ENCODE measurements at places on chromosomes 1 and 21. TPM values are rescaled to one million over a fixed set of nuclear protein-coding genes. Genes with fewer than 3 reads are reported as not detected.
A peak's percentile ranks its signal among the peaks of the same experiment; 100 is the strongest.

GRCh38 chr1:61141288-61142042 is 59.1 kb downstream of the NFIA start:
- ATAC-seq: peak; percentile 36

GRCh38 chr1:30273456-30273855 is 449.9 kb downstream of the MATN1 start:
- ATAC-seq: no peak

The FAM43B gene
- not detected for total RNA-seq

- ATAC-seq: no peak
Observed at GRCh38 chr1:213931836-213932235, 55.9 kb upstream of the PROX1 start.

GRCh38 chr1:47940779-47941178 is 56.4 kb downstream of the TRABD2B start:
- peak; percentile 73 for ATAC-seq

- ATAC-seq: no peak
Observed at GRCh38 chr1:36807262-36807661, 227.1 kb downstream of the GRIK3 start.

The TFF2 gene
- total RNA-seq: not detected

DNA sequence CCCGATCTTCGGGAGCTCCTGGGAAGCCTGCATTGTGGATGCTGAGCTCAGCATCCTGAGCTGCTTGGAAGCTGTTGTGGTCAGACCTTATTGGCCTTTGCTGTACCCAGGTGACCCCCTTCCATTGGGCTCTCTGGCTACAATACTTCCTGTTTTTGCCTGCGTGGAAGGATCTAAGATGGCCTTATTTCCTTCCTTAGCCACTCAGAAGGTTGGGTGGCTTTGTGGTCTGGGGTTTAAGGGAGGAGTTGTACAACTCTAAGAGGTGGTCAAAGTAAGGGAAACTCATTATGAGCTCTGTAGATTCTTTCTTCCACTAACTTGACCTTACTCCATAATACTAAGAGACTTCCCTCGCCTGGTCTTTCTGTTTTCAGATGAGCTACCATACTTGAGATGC is 17.7 kb downstream of the PFKFB2 start:
- no peak for ATAC-seq

GRCh38 chr1:14165371-14165801 is 433.1 kb upstream of the KAZN start:
- ATAC-seq: no peak

- ATAC-seq: no peak
Observed at GRCh38 chr1:101044259-101044658, 18.7 kb upstream of the DPH5 start.

DNA sequence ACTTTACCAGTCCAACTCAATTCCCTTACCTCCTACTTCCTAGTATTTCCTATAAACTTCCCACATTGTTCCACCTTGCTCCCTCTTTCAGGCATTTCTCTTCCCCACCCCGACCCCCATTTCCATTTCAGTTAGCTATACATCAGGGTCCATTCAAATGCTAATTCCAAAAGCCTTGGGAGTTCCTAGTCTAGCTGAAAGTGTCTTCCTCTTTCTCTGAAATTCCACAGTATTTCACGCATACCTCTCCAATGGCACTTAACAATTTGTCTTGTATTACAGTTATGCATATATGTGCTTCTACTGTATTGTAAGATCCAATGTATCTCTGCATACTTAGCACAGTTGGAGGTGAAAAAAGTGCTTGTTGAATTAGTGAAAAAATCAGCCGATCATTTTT is 94.9 kb downstream of the ZNF644 start:
- ATAC-seq: peak; percentile 46

DNA sequence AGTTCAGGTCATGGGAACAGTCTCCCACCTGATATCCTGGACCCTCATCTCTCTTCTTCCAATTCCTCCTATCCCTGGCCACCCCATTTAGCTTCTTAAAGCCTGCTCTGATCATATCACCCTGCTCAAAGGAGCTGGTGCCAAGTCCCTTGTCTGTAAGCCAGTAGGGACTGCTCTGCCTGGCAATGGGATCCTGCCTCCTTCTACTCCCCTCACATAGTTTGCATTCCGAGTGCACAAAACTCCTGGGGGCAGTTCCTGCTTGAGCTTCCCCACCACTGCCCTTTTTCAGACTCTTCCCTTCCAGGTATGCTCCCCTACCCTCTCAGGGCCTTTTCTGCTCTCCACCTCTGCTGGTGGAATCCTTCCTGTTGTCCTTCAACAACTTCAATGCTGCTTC is 48.1 kb downstream of the NGF start:
- no peak for ATAC-seq

The SYTL1 gene
- total RNA-seq: 20.6 TPM

The BRINP3 gene
- total RNA-seq: 183 TPM

DNA sequence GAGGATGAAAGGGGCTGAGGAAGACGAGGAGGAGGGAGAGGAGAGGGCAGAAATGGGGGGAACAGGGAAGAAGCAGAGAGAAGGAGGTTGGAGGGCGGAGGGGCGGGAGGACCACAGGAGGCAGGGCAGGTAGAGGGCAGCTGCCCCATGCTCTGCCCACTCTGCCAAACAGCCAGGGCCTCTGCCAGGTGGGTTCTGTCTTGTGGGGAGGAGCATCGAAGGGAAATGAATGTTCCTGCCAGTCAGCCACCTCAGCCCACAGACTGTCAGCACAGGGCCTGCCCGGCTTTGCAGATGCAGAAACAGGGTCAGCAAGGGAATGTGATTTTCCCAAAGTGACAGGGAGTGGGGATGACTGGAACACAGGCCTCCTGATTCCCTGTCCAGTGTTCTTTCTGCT is 82.6 kb downstream of the GRIK3 start:
- no peak for ATAC-seq

DNA sequence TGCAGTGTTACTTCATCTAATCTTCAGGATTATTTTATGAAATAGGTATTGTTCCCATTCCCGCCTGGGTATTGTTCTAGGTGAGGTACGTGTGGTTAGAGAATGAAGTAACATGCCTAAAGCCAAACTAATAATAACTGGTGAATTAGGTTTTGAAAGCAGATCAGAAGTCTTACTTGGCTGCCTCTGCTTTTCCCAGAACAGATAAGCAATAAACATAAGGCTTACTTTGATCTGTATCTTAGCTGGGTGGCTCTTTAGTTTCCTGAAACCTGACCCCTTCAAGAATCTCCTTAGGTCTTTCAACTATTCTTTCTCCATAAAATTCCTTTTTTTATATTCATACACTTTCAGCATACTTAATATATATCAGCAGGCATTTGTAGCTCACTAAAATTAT is 65.3 kb downstream of the VAV3 start:
- no peak for ATAC-seq

DNA sequence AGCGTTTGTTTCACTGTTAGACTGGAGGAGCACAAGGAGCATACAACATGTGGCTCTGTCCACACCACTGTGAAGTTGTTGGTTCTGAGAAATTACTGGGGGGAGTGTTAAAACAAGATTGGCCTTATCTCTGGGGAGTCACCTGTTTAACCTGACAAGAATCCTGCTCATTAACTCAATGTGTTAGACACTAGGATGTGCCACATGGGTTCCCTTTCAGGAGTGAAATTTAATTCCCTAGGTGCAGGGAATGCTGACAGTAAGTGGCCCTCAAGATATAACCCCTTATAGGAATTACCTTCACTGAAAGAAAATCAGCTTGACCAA is 45.8 kb upstream of the WNT2B start:
- ATAC-seq: no peak

The USH2A gene
- total RNA-seq: 0.63 TPM

DNA sequence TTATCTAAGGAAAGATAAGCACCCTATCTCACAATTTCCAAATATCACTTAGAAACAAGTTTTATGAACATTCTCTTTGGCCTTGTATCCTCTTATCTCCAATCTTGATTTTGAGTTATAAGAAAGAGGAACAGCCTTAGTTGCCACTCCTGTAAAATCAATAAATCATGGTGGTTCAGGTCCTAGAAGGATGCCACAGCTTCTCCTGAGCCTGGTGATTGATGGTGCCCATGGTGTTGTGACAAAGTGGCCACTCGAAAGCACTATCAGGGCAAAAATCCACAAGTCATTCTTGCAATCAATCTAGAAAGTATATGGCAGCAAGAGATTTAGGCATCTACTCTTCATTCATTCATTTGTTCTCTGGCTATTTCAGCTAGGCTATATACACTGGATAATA is 27.8 kb downstream of the GBP6 start:
- ATAC-seq: no peak

- no peak for ATAC-seq
Observed at GRCh38 chr1:41895552-41895951, 23.2 kb downstream of the HIVEP3 start.

DNA sequence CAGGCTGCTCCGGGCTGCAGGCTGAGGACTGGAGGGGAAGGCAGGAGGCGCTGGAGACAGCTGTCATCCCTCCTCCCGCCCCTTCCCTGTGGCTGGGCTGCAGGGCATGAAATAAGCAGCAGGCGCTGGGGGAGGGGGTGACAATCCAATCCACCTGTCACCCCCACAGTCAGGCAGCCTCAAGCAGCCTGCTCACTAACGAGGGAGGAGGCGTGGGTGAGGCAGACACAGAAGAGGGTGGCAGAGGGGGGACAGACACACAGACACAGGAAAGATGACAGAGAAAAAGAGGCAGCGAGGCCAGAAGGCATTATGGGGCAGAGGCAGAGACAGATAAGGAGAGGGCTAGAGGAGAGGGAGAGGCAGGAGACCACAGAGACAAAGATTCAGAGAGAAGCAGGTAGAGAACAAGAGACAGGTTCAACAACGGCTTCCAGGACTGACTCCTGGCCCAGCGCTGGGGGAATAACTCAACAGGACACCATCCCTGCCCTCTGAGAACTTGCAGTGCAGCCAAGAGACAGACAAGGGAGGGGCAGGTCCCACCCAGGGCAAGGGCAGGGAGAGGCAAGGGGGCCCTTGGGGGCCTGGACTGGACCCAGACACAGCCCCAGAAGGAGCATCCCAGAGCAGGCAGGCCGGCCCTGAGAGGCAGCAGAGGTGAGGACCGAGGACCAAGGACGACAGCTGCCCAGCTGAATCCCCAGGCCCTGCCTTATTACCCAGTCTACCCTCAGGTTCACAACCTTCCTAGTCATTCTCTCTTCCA is 11.2 kb downstream of the MEF2D start:
- ATAC-seq: peak; percentile 86

DNA sequence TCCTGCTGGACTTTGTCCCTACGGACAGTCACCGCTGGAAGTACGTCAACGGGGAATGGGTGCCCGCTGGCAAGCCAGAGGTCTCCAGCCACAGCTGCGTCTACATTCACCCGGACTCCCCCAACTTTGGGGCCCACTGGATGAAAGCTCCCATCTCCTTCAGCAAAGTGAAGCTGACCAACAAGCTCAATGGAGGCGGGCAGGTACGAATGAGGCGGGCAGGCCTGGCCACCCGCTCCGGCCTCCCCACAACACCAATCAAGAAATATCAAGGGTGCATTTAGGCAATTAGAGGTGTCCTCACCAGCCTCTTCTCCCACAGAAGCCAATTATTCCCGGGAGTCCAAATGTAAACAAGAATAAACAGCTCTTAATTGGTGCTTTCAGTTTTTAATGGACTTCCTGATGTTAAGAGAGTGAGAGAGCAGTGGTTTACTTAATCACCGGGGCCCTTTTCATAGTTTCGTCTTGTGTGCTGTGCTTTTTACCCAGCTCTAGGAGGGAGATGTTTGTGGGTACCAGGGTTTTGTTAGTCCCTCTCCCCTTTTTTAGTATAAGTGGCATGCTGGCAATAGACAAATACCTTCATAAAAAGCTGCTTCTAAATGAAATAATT is 10.7 kb downstream of the TBX19 start:
- no peak for ATAC-seq

DNA sequence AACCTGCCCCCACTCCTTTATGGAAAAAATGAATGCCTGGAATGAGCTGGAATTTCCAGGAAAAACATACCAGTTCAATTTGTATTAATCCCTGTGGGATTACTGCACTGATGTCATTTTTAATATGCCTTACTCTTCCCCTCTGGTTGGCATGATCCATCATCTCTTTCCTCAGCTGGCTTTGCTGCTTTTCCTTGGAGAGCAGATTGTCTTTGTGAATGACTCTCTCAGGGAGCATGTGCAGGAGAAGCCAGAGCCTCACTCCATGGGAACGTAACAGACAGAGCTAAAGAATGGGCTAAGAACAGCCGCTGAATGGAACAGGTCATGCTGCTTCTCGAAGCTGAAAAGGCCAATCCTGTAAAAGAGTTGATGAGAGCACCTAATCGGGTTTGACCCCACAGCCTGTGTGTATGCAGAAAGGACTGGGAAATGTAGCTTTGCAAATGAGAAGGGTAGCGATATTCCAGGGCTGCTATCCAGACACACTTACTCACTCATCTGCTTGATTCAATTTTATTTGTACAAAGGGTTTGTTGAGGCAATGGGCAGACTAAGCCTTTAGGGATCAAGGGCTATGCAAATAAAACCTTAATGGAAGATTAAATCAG is 20.7 kb downstream of the PHC2 start:
- ATAC-seq: peak; percentile 98

The CLDN14 gene
- total RNA-seq: not detected

- no peak for ATAC-seq
Observed at GRCh38 chr1:239276051-239276450, 110.3 kb upstream of the CHRM3 start.

DNA sequence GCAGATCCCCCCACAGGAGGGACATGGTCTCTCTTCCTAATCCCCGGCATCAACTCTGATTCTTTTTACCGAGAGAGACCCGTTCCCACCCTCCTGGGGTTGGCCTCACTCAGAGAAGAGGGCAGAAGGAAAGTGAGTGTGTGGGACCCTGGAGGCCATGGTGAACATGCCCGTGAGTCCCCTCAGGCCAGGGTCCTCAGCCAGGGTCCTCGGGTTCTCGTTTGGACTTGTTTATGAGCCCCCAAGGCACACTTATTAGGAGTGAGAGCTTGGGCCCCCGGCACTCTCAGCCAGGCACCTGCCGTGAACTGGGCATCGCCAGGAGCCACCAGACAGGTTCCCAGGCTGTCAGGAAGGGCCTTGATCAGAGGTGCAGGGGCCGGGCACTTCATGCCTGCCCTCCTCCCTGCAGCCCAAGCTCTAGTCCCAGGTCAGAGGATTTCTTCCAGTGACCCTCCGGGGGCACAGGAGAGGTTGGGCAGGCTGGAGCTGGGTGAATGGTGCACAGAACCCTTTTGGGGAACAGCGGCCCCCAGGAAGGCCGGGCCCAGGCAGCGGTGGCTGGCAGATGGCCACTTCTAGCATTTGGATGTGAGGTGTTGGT is 122.6 kb downstream of the CRYAA start:
- no peak for ATAC-seq

- no peak for ATAC-seq
Observed at GRCh38 chr1:6969106-6969505, 183.9 kb downstream of the CAMTA1 start.

DNA sequence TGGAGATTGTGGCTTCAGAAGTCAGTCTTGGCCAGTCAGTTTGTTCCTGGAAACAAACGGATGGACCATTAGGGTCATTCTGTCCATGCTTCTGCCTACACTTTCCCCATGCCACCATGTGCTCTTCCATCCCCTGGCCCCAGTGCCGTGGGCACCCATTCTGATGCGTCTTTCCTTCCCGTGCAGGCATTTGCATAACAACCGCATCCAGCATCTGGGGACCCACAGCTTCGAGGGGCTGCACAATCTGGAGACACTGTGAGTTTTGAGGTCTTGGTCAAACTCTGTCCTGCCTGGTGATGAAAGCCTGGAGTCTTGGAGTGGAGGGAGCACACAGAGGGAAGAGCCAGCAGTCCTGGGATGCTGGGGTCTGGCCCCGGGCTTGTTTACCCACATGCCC is 61.1 kb downstream of the UBE2T start:
- no peak for ATAC-seq

GRCh38 chr1:145997016-145997717 is 788 bp upstream of the TXNIP start:
- ATAC-seq: no peak

- no peak for ATAC-seq
Observed at GRCh38 chr1:217586586-217586985, 44.3 kb downstream of the GPATCH2 start.

Measured in motor neuron (in vitro differentiated cells).